ENCODE measurements at places on chromosomes 3 and 15.

DNA sequence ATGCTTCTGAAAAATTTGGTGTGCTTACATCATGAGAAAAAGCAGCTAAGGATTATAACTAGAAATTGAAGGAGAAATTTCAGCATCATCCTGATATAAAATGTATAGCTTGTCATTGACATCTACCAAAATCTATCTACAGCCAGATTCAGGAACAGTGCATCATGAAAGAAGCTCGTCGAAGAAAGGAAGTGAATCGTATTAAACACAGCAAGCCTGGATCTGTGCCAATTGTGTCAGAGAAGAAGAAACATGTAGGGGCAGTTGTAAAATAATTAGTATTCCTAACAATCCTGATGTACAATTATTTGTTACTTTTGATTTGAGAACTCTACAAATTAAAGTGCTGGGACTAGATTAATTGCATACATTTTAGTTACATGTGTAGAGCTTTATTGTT is 37.2 kb downstream of the AP4E1 start:
- no peak for DNase-seq

GRCh38 chr3:105691633-105692032 is 177.2 kb downstream of the CBLB start:
- DNase-seq: no peak

DNA sequence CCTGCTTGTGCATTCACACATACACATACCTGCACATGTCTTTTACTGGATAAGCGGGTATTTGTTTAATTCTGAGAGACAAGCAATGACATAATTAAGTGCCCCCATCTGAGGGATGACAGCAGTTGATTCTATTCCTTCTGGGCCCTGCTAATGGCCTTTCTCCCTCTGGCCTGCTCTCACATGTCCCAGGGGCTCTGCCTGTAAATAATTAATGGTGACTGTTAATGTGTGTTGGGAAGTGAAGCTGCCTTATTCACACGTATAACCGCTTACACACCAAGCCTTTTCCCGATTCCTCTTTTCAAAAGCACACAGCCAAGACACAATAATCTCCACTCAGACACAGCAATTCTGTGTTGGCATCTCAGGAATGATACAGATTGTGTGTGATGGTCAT is 47.8 kb downstream of the LRRK1 start:
- DNase-seq: no peak

DNA sequence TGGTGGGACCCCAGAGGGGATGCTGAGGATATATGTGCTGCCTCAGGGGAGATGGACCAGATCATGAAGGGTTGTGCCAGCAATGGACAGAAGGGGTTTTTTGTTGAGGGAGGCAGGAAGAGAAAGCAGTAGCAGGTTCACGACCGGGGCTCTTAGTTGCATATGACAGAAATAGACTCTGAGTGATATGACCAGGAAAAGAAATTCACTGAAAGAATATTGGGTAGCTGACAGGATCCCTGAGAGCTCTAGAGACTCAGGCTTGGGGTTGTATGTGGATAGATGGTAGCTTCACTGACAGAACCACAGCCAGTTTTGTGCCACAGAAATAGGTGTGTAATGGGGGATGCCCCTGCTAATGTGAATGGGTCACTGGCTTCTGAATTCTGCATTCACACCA is 241.6 kb downstream of the ZNF621 start:
- no peak for DNase-seq

DNA sequence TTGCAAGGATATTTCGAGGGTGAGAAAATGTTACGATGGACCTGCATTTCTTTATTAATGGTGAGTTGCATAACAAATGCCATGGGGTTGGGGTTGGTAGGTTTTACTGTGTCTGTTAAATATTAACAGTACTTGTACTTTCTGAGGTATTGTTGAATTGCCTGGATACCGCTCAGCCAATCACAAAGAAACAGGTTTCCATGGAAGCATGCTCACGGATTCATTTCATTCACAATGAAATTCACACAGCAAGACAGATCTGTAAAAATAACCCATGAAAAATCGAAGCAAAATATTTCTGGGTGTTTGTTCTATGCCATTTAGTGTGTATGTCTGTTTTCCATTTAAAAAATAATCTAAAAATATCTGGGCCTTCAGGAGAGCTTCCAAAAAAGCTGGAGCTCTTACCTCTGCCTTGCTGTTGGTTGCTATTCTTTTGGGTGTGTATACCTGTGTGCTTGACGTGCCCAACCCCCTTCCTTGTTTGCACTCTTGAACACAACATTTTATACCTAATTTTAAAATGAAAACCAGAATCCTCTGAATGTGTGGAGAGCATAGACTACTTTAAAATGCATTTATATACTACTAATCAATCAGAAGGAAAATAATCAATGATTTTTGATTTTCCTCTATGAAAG is 479.8 kb upstream of the TBL1XR1 start:
- no peak for DNase-seq

DNA sequence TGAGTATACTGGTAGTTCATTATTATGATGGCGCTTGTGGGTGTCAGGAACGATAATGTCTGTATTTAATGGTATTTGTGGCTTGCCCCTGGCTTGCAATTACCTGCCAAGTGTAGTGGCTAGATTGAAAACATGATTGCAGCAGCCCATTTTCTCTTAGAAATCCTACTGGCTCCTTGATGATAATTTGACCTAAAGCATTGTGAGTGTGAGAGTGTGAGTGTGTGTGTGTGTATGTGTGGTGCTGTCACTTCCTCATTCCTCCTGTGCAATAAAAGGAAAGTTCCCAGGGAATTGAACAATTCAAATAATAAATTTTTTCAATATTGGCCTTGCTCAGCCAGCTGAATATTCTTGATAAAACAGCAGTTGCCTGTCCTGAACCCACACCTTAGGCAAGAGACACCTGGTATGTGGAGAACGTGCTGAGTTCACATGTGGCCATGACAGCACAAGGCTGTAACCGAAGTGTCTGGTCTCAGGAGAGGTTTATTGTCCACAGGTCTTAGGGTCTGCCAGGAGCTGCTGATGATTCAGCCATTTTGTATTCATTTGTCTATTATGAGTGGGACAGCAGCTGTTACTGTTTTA is 193.3 kb downstream of the CD47 start:
- DNase-seq: no peak

DNA sequence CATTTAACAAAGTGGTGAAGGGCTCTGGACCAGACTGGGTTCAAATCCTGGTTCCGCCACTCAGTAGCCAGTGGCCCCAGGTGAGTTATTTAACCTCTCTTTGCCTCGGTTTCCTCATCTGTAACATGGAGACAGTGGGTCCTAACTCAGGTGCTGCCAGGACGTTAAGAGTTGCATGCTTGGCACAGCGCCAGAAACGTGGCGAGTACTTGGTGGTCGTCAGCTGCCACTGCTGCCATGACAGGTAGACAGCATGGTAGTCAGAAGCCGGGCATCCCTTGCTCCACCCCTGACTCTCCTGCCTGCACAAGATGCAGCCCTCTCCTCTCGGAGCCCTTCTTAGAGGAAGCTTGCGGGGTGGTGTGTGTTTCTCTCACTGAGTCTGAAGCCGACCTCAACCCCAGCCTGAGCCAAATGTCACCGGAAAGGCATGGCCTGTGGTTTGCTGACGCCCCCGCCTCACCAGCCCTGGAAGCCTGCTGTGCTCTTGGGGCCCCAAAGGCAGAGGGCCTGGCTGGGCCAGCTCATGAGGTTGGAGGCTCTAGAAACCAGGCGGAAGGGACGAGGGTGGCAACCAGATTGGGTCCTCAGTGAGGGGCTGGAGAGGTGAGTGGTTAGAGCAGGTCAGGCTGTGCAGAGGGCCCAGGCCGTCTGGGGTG is 160.8 kb upstream of the TLE3 start:
- peak; percentile 44 for DNase-seq

- no peak for DNase-seq
Observed at GRCh38 chr3:32890420-32891276, 60.8 kb upstream of the CCR4 start.

DNA sequence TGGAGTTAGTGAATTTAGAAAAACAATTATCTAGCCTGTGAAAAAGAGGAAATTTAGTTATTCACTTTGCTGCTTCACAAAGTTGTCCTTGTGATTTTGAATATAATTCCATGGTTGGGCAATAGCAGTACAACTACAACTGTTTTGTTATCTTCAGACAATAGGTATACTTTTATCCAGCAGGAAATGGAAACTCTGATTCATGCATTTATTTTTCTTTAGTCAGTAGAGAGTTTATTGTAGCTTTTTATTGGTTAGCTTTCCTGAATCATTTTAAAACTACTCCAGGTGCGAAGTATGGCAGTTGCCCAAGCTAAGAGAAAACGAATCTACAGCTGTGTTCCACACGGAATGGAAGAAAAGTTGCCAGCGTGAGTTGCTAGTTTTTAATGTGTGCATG is 80.3 kb downstream of the TM4SF4 start:
- no peak for DNase-seq

DNA sequence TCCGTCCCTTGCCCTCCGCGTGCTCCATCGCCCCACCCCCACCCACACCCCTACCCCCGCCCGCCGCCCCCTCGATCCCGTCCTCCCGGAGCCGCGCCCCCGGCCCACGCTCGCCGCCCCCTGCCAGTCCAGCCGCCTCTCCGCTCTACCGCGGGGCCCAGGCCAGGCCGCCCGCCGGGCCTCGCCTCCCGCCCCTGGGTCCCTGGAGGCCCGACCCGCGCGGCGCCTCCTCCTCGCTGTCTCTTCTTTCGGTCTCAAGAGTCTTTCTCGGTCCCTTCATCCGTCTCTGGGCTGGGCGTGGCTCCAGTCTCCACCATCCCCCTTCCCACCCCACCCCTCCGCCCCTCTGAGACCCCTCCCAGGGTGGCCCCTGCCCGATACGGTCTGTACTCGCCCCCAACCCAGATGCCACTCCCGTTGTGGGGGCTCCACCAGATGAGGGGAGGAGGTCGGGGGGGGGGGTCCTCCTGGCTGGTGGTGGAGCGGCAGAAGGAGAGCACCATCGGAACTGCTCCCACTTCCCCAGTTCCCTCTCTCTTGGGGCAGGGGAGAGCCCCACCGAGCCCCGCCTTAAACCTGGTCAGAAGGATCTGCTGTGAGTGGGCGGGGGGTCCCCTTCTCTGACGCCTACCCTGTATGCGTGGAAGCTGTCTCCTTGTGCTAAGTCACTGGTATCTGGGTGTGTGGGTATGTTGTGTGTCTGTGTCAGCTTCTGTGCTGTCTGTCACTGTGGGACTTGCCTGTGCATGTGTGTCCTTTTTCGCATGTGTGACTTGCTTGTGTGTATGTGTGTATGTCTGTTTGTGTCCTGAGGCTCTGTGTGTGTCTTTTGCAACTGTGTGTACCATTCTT is 1.0 kb downstream of the PRKCD start:
- DNase-seq: no peak

GRCh38 chr15:92801774-92802464 is 98.2 kb upstream of the CHD2 start:
- no peak for DNase-seq

GRCh38 chr3:113606539-113607218 is 74.3 kb downstream of the SIDT1 start:
- peak; percentile 27 for DNase-seq

DNA sequence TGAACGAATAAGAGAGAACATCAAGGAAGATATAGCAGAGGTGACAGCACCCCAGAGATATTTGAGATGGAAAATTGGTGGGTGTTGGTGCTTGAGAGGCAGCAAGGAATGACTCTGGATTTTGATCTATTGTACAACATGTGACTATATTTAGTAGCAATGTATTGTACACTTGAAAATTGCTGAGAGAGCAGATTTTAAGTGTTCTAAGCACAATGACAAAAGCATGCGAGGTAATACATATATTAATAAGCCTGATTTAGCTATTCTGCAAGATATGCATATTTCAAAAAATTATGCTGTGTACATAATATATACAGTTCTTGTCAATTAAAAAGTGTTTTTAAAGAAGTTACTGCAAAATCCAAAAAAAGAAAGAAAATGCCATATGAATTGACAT is 194.3 kb downstream of the SLC9A9 start:
- no peak for DNase-seq

GRCh38 chr3:73332558-73332957 is 271.1 kb downstream of the EBLN2 start:
- no peak for DNase-seq

GRCh38 chr3:30440880-30441279 is 165.5 kb upstream of the TGFBR2 start:
- no peak for DNase-seq

GRCh38 chr15:36803773-36804172 is 224.3 kb downstream of the CDIN1 start:
- no peak for DNase-seq

- DNase-seq: no peak
Observed at GRCh38 chr15:96870580-96870979, 540.1 kb downstream of the NR2F2 start.

DNA sequence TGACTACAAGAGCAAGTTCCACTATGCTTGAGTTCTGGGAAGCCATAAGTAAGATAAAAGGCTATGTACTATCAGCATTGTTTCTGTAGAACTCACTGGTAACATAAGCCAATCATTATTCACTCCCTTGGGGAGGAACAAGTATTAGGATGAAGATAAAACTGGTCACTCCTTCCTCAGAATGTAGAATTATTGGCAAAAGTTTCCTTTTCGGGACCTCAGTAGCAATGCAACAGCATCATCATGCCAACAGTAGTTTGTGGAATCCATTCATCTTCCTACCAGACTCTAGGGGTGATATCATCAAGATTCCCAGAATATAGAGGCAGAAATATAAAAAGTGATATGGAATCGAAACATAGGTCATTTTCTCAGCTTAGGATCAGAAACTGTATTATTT is 209.5 kb downstream of the PLOD2 start:
- no peak for DNase-seq

- DNase-seq: peak; percentile 67
Observed at GRCh38 chr15:77013776-77014131, 18.8 kb downstream of the PSTPIP1 start.

GRCh38 chr15:58392611-58393161 is 39.1 kb upstream of the LIPC start:
- DNase-seq: no peak

GRCh38 chr3:48468329-48468731 is 21.8 kb downstream of the ATRIP start:
- DNase-seq: no peak

DNA sequence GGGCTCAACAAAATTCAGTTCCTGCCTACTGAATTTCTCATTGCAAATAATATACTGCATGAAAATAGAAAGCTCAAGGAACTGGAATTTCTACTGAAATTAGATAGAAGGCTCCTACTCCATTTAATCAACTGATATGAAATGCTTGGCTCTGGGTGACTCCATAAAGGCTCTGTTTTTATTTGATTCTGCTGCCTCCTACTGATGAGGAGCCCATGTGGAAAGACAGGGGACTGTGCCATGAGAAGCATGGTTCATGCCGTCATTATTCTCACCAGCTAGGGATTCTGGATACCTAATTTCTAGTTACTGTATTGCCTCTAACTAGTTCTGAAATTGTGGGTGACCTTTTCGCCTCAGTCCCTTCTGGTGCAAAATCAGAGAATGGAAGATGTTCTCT is 366.2 kb upstream of the DPH6 start:
- DNase-seq: no peak
